ENCODE measurements at places on chromosomes 6 and 20. TPM values are rescaled to one million over a fixed set of nuclear protein-coding genes. Genes with fewer than 3 reads are reported as not detected.

DNA sequence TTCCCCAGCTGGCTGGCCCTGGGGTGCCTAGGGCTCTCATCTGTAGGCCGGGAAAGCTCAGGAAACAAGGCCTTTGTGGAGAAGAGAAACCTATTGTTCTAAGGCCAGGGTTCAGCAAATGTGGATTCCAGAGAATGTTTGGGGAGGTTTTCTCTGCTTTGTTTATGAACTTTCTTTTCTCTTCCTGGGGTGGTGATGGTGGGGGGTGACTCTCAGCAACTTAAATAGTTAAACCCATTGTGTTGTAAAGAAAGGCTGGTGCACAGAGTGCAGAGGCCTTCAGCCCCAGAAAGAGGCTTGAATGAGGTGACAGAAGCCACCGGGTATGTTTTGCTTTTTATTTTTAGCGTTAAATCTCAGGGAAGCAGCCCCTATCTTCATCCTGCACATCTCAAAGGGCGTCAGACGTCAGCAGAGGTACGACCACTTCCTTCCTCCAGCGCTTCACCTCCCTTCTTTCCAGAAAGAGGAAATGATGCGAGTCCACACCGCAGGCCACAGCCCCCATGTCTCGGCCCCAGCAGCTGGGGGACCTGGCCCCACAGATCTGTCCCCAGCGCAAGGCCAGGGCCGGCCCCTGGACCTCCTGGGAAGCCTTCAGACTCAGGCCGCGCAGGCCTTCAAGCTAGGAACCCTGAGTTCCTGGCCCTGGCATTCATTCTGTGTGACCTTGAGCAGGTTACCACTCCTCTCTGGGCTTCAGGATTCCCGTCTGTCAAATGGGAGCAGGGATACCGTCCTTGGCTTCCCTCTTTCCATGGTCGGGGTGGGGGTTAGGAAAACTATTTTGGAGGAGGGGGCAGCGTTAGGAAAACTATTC is 605 bp upstream of the PPP1R16B start:
- peak; percentile 11 for DNase-seq

GRCh38 chr6:166969390-166970002 is 13.1 kb upstream of the RNASET2 start:
- no peak for DNase-seq

DNA sequence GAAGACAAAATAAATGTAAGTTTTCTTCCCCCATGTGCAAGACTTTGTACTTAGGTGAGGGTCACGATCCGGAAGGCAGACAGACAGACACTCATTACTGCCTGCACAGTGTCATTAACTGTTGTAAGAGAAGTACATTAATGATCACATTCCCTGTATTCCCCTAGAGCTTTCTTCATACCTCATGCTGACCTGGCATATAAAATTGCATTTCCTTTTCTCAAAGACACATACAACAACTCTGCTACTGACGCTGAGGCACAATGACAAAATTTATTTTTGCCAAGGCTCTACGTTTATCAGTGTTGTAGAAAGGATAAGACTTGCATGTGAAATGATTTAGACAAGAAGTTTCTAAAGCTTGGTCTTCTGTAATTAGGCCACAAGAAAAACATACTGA is 3.0 kb upstream of the SYCP2 start:
- no peak for DNase-seq

DNA sequence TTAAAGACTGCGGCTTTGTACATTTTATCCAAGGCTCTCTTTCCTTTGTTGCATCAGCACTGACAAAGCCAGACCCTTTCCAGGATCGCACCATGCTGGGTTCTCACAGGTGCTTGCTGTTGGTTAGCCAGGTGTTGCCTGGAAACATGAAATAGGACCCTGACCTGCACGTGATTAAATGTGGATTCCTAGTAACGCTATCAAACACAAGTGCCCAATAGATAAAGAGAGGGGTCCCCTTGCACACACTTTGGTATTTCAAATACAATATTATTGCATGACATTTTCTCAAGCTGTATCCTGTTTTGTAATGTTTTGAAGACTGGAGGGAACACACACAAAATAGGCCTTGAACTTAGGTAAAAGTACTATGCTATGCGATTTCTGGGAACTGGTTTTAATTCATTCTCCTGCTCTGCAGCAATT is 73.3 kb downstream of the AKAP12 start:
- no peak for DNase-seq

GRCh38 chr6:148112851-148113319 is 229.8 kb upstream of the SASH1 start:
- DNase-seq, result no peak

GRCh38 chr6:18284261-18284660 is 19.9 kb upstream of the DEK start:
- no peak for DNase-seq

DNA sequence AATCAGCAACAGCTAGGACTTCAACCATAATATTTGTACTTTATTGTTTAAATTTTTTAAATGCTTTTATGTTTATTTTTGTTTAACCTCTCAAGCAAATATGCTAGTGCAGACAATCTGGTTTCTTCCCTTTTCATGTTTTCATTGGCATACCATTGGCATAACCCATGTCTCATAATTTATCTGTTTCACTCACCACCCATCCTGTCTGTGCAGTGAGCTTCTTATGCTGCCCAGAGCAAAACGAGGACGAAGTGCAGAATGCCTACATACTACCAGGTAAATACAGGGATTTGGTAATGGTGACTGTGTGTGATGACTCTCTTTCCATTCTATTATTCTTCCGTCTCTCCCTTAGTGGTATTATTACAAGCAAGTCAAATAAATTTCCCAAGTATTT is 361.4 kb upstream of the KCNQ5 start:
- no peak for DNase-seq

DNA sequence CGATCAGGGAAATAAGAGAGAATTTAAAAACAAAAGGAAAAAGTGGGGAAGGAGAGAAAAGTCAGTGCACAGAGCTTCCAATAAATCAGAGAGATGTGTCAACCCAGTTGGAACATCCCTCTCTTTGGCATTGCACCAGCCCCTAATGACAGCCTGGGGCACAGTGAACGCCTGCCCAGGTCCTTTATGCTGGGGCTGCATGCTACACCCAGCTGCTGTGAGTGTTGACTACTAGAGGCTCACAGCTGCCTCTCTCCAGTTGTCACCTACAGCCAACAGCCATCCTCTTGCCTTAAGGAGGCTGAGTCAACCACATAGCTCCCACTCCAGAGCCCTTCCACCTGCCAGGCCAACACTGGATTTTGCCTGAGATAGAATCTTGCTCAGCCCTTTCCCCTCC is 19.0 kb downstream of the OR2H2 start:
- DNase-seq, result no peak

- no peak for DNase-seq
Measured at GRCh38 chr6:138246650-138247440, 28.6 kb upstream of the PBOV1 start.

DNA sequence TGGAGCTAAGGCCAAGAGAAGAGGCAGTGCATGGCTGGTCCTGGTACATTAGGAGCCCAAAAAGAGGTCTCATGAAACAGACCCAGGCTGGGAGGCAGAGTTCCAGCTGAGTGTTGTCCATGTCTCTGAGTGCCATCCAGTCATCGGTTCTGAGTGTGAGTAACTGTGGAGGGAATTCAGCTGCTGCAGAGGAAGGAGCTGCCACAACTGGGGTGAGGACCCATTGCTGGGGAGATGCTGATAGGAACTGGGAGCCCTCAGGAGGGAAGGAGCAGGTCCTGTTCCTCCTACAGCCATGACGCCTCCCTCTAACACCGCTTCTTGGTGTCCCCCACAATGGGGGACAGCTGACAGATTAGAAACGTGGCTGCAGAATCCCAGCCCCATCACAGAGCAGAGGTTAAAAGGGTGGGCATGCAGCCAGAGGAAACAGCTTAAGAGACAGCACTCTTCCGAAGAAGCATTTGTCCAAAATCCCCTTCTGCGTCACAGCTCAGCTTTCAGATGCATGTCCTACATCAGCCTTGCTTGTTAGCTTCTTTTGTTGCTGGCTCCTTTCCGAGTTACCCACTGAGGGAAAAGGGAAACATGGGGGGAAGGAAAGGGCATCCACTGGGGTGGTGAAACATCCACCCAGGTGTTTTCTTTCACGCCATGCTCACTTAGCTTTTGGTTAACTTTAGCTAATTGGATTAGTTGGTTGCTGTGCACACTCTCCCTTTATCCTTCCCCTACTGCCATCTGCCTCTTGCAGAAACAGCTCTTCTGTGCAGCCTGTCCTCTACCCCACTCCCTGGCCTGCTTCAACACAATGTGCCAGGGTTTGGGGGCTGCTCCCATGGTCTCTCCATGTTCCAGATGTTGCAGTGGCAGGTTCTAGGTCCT is 239.2 kb downstream of the SYNDIG1 start:
- DNase-seq, result no peak

DNA sequence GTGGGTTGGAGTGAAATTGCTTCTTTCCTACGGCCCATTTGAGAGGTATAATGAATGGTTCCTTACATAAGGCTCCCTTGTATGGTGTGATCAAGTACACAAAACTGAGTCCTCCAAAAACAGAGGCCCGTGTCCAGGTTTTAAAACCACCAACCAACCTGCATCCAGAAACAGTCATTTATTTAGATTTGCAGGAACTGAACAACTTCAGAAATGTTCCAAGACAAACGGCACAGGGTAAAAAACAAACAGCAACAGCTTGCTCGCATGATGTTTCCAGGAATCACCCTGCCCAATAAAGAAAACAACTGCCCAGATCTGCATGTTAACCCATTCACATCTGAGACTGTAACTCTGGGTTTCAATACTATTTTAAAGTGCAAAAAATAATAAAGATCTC is 40.2 kb upstream of the TRAM2 start:
- no peak for DNase-seq

DNA sequence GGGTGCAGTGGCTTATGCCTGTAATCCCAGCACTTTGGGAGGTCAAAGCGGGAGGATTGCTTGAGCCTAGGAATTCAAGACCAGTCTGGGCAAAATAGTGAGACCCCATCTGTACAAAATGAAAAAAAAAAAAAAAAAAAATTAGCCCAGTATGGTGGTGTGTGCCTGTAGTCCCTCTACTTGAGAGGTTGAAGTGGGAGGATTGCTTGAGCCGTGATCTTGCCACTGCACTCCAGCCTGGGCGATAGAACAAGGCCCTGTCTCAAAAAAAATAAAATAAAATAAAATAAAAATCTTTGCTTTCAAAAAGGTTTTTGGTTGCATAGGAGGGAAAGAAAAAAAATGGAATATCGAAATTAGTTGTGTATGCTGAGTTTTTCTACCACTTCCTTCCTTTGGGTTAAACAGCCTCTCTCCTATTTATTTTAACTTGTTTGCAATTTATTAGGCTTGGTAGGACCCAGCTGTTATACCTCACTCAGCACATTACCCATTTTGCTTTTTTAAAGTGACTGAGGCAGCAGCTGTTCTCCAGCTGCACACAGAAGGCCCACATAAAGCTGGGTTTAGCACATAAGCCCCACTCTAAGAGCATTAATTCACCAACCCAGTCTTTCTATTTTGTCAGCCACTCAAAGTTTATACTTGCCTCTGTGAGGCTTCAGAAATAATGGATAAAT is 152.3 kb downstream of the ZFAND3 start:
- DNase-seq, result no peak

DNA sequence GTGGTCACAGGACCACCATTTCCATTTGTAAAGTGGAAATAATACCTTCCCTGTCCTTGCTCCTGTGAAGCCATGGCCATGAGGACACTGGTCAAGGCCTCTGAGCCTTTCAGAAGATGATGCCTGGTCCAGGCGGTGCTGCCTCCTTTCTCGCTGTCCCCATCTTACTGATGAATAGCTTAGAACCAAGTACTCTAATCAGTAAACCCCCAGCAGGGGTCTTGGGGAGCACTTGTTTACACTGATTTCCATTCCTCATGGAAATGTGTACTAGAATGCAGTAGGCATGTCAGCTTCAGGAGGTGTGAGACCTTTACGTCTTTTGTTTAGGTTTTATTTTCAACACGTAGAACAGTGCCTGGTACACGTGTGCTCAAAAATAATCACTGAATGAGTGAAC is 75.1 kb downstream of the DZANK1 start:
- no peak for DNase-seq

DNA sequence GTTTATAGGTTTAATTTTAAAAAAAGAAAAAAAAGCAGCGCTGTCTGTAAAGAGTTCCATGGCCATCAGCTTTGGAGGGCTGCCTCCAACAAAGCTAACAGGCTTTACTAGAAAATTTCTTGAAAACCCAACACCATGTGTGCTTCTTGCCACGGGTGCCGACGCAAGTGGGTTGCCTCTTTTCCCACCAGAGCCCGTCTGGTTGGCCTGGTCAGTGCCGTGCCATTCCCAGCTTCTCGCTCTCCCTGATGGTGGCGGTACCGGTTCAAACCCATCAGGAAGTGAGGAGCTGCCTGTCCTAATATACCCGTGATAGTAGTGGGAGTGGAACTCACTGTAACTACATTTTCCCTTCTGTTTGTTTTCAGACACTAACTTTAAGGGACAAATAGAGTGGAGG is 73.7 kb downstream of the CDH4 start:
- no peak for DNase-seq

DNA sequence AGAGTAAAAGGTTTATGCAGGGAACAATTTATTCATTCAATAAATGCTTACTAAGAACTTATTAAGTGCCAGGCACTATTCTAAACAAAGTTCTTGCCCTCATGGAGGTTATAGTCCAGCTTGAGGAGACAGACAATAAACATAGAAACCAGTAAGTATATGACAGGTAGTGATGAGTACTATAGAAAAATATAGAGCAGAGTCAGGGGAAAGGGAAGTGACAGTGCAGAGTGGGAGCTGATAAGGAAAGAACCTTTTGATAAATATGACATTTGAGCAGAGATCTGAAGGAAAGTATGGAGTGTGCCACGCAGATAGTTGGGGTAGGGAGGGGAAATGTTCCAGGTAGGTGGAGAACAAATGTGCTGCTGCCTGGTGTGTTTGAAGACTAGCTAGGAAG is 12.1 kb downstream of the ACSS2 start:
- no peak for DNase-seq

DNA sequence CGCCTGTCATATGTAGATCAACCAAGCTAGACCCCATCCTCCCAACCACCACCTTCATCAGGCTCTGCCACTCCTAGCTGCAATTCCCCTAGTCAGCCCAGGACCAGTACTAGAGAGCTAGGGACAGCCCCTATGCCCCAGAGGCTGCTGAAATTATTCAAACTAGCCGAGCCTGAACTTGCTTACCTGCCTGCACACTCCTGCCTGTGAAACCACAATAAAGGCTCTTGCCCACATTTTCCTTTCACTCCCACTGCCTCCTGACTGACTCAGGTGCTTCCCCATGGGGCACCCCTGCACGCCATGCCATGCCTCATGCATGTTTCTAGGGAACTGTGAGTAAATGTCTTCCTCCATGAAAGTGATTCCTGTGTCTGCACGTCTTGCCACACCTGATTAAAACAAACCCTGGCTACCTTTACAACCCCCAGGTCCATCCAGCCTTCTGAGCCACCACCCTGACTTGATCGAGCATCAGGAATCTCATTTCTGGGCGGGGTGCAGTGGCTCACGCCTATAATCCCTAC is 66.5 kb upstream of the IER3 start:
- DNase-seq, result no peak

- DNase-seq, result no peak
Measured at GRCh38 chr6:7171119-7171518, 63.4 kb downstream of the RREB1 start.

- DNase-seq, result no peak
Measured at GRCh38 chr20:45503403-45503802, 12.0 kb downstream of the SPINT3 start.

The PCK1 gene
- total RNA-seq, result 331 TPM

The ASIP gene
- total RNA-seq, result not detected

The COL12A1 gene
- total RNA-seq, result 376 TPM

The BNIP5 gene
- not detected for total RNA-seq

The DUSP15 gene
- 0.77 TPM for total RNA-seq

The VWA7 gene
- 0.77 TPM for total RNA-seq

The SPEF1 gene
- not detected for total RNA-seq

The SEMG1 gene
- not detected for total RNA-seq

The NNAT gene
- total RNA-seq, result 27.3 TPM

The ENPP3 gene
- total RNA-seq, result 0.48 TPM

The TBXT gene
- not detected for total RNA-seq

Data from mesenteric fat pad (tissue), 1 donor.